ENCODE measurements at places on chromosomes 5 and 9.

- no peak for DNase-seq
Measured at GRCh38 chr9:87238545-87238944, 259.1 kb upstream of the DAPK1 start.

GRCh38 chr5:32426440-32427151 lies 17.9 kb downstream of the ZFR start:
- no peak for DNase-seq

DNA sequence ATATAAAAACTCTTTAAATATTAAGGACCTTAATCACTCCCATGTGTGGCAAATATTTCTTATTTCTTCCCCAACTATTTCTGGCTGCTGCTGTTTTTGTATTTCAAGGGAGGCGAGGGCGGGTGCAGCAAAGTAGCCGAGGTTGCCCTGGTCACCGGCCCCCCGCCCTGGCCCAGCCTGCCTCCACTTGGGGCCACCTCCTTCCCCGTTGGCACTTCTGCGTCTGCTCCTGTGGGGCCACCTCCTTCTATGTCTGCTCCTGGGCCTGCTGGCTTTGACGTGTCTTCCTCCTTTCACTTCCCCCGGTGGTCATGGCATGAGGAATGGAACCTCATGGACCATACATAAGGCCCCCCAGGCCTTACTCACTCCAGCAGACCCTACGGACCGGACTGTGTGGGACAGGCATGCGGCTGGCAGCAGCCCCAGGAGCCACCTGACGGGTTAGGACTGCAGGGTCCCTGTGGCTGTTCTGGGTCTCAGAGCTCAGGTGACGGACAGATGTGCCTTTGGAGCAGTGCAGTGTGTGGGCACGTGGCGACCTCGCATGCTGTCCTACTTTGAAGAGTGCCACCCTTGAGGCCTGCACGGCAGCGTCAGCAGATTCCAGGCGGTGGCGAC lies 5.8 kb upstream of the ENTPD8 start:
- DNase-seq, result peak; percentile 25

GRCh38 chr5:151134228-151134627 lies 23.4 kb downstream of the ANXA6 start:
- DNase-seq, result no peak

- no peak for DNase-seq
Measured at GRCh38 chr5:75526070-75526469, 14.4 kb downstream of the POLK start.

DNA sequence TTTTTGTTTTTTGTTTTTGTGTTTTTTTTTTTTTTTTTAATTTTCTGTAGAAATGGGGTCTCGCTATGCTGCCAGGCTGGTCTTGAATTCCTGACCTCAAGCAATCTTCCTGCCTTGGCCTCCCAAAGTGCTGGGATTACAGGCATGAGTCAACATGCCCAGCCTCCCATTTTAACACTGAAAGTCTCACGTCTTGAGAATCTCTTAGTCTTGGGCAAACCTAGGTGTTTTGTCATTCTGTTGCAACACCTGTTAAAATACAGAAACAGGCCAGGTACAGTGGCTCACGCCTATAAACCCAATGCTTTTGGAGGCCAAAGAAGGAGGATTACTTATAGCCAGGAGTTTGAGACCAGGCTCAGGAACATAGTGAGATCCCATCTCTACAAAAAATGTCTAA lies 599.0 kb downstream of the TLR4 start:
- no peak for DNase-seq

All from fibroblast of skin of right quadriceps (primary cell).